ENCODE measurements at places on chromosomes 11 and 22.
A peak's percentile ranks its signal among the peaks of the same experiment; 100 is the strongest.

DNA sequence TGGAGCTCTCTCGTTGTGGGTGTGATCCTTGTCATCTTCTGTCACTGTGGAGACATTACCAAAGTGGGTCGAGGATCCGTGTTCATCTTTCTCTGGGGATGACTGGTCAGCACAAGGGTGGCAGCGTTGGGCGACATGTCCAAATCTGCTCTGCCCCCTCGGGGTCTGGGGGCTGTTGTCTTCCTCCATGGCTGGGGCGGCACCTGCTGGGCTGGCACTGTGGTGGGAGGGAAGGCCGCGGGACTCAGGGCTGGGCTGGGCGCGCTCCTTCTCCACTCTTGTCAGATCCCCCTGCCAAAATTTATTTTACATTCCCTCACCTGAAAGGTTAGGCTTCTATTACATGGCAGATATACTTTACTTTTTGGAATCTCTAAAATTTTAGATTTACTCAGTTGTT is 96.4 kb downstream of the UVRAG start:
- DNase-seq: no peak

- no peak for DNase-seq
Observed at GRCh38 chr11:30510750-30511149, 75.4 kb downstream of the MPPED2 start.

DNA sequence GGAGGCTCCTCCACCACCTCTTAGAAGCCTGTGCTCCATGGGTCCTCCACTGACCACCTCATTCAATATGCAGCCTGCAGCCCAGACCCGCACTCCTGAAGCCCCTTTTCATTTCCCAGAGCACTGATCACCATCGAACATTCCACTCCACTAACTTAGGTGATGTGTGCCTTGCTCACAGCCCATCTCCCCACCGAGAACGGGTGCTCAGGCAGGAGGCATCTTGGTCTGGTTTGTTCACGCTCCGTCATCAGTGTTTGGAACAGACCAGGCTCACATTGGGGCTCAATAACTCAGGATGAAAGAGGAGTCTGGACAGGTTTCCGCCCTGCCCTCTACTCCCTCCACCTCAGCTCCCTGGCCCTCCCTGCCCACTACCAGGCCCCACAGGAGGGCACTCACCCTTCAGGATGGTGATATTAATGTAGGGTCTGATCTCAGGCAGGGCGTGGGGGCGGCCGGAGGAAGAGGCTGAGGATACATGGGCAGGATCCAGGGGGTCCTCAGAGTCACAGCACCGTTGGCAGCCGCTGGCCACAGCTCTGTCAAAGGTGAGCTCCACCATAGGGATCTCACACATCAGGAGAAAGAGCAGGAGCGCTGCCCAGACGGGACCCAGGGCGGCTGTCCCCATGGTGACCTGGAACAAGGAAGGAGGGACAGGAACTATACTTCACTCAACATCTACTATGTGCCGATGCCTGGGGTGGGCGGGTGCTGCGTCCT is 3.1 kb downstream of the C1QTNF6 start:
- DNase-seq: no peak

- DNase-seq: no peak
Observed at GRCh38 chr11:93220078-93220477, 22.3 kb upstream of the SLC36A4 start.

GRCh38 chr11:126636911-126637794 is 281.7 kb downstream of the ST3GAL4 start:
- no peak for DNase-seq

GRCh38 chr22:39958009-39958711 is 2.0 kb upstream of the TMA7B start:
- DNase-seq: no peak

GRCh38 chr22:22748297-22748743 is 103.9 kb downstream of the GGTLC2 start:
- DNase-seq: peak; percentile 36

- DNase-seq: no peak
Observed at GRCh38 chr22:44145544-44145943, 35.2 kb upstream of the PARVG start.

- no peak for DNase-seq
Observed at GRCh38 chr11:57881647-57882046, 120.0 kb downstream of the CTNND1 start.

Measured in BE2C (cell line).